ENCODE measurements at places on chromosomes 5 and 9.

DNA sequence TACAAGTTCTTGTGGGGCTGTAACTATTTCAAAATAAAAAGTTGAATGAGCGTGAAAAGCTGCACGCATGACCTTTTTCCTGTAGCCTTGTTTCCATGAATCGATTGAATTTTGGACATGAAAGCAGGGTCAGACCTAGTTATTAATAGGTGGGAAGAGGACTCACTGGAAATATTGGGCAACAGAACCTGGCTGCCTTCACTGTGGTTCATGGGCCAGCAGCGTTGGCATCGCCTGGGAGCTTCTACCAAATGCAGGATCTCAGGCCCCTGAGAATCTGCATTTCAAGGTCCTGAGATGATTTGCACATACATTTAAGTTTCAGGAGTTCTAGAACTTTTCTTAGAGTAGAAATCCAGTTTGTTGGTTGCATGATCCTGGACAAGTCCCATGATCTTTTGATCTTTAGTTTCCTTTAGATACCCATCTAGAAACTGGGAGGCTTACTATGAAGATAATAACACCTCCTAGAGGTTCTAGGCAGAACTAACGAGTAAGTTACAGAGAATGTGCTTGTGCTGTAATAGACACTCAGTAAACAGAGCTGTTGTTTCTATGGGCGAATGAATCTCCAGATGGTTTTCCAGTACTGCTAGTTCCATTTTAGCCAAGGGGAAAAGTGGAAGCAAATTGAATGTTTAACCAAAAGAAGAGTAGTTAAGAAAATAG lies 12.4 kb downstream of the ANKRD33B start:
- DNase-seq = peak; percentile 31

GRCh38 chr9:71921190-71921814 lies 9.9 kb downstream of the C9orf85 start:
- DNase-seq = no peak

GRCh38 chr9:36802201-36802920 lies 229.7 kb downstream of the MELK start:
- no peak for DNase-seq

DNA sequence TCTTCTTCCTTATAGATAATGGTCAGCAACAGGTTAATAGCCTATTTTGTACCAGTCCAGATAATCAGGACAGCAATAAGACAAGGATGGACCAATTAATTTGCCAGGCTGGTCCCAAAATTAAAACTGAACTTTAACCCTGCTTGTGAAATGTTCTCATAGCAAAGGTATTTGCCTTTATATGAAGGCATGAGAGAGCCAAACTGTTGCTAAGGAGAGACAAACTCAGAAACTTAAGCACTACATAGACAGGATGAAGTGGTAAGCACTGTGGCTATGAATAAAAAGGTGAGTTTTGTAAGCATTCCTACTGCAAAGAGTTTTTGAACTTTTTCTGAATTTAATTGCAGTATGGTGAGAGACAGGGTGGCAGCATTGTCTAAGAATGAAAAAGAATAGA lies 174.7 kb upstream of the PPP1R2B start:
- DNase-seq = no peak

DNA sequence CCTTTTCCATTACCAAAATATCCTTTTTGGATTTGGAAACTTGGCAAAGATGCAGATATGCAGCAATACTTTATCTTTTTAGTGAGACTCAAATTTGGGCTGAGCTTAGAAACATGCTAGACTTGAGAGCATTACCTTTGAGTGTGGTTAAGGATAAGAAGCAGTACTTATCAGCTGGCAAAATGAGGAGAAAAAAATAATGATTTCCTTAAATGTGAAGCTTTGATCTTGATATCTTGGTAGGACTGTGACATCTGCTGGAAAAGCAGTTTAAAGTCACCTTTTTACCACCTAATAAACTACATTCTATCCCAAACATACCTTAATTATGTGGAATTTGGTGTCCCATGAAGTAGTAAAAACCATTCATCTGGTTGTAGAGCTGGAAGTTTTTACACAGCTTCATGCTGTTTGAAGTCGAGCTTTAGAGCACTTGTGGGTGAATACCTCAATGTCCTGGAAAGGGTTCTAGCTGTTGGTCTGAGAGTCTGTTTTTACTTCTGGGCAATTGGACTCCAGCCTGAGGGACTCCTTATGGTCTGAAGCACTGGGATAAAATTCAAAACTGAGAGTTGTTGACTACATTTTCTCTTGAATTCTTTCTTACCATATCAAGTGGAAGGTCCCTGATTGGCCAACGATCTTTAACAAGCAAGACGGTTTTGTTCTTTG lies 53.4 kb downstream of the LRRC70 start:
- no peak for DNase-seq

DNA sequence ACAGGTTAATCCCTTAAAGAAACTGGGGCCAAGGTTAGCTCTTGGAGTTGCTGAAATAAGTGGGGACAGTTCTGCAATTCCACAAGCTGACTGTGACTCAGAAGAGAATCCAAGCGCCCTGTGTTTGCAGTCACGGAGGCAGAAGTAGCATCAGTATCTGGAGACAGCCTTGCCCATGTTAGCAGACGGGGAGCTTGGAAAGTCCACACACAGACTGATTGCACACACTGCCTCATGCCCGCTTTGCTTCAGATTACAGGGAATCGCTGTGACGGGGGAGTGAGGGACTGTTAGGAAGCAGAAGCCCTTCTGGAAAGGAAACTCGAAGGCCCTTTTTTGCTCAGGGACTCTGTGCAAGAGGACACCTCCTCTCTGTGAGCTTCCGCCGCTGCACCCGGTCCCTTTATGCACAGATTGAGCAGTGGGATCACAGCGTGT lies 30.9 kb upstream of the PPP1R26 start:
- DNase-seq = peak; percentile 20

- DNase-seq = peak; percentile 73
Observed at GRCh38 chr9:97237951-97238889, 69.2 kb upstream of the CCDC180 start.

- peak; percentile 65 for DNase-seq
Observed at GRCh38 chr5:54643685-54644106, 126.1 kb downstream of the SNX18 start.

GRCh38 chr5:171588790-171589189 lies 169.3 kb downstream of the FGF18 start:
- no peak for DNase-seq

DNA sequence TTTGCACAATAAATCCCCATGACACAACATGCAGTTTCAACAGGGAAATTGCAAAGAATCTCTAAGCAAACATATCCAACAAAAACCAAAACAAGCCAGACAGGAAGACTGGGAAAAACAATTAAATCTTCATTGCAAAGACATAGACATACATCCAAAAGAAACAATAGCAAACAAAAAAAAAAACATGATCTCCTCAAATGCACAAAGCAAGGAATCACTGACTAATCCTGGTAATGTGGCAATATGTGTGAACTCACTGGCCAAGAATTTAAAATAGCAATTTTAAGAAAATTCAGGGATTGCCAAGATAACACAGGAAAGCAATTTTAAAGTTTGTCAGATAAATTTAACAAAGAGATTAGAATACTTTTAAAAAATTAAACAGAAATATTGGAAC lies 520.1 kb upstream of the SMC2 start:
- no peak for DNase-seq

- DNase-seq = no peak
Observed at GRCh38 chr9:38208206-38208901, 139.3 kb upstream of the SHB start.

GRCh38 chr5:7391215-7391614 lies 4.7 kb upstream of the ADCY2 start:
- DNase-seq = no peak

- no peak for DNase-seq
Observed at GRCh38 chr5:55546947-55547346, 12.2 kb upstream of the PLPP1 start.

DNA sequence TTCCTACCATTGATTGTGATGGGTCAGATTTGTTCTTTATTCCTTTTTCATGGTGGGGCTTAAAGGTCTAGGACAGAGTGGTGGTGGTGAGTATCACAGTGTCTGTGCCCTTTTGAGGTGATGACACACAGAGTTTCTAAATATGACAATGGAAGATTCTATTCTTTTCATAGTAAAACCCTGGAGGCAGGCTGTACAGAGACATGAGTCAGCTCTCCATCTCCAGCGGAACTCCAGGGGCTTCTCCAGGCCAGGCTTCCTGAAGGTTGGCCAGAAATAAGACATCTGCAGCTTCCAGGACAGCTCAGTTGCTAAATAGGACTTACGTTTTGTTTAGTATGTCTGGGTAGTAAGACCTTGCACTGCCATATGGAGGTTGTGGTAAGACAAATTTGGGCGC lies 229.5 kb downstream of the CD180 start:
- DNase-seq = no peak

DNA sequence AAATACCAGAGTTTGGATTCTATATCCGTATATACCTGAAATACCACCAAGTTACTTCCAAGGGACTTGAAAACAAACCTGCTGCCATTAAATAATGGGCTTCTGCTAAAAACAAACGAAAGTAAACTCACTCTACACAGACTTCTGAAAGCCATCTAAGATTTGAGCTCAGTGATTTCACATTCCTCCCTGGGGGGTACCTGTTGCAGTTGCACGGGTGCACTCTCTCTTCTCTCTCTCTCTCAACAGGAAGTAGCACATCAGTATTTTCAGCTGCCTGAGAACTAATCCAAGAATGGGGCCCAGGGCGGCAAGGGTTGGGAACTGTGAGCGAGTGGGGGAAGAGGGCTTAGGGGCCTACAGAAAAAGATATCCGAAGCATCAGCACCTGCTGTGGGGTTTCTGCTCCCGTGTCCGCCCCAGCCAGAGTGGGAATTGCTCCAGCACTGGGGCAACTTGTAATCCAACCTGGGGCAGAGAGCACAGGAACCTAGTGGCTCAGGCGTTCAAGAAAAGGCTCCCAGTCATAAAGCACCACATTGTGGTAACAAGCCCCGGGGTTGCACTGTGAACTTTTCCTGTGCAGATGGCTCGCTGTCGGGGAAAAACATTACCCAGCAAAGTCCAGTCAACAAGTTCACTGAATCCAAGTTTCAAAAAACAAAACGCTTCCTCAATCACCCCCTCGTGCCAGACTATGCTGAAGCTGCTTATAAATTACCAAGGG lies 99.8 kb downstream of the EFNA5 start:
- DNase-seq = peak; percentile 10

GRCh38 chr5:72166070-72166979 lies 59.0 kb downstream of the MAP1B start:
- DNase-seq = no peak

DNA sequence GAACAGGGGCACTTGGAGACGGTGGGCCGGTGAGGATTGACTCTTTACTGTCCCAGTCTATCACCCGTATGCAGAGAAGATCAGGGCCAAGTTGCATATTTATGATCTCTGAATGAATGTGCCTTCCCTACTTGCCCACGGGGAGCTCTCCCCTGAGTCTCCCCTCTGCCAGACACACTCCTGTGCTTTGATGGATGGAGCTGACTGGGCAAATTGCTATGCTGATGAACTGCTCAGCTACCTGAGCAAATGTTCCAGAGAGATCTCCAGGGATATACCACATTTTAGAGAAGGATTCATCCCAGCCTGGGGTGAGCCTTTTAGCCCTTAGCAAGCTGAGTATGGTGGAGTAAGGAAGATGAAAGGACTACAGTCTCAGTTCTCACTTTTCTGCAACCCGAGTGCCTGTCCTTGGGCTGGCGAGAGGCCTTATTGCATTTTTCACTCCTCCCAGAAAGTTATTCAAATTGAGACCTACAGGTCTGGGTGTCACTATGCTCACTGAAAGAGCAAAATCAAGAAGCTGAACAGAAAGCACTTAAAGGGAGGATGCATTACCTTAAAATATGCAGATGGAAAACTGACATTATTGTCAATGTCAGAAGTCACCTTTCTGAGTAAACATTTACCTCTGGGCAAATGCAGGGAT lies 526.7 kb upstream of the WWC1 start:
- no peak for DNase-seq

- DNase-seq = peak; percentile 81
Observed at GRCh38 chr5:115461506-115462290, 82.9 kb downstream of the FEM1C start.

- no peak for DNase-seq
Observed at GRCh38 chr9:8095672-8096086, 296.1 kb upstream of the DMAC1 start.

GRCh38 chr9:20001058-20001457 lies 212.2 kb upstream of the SLC24A2 start:
- DNase-seq = no peak

DNA sequence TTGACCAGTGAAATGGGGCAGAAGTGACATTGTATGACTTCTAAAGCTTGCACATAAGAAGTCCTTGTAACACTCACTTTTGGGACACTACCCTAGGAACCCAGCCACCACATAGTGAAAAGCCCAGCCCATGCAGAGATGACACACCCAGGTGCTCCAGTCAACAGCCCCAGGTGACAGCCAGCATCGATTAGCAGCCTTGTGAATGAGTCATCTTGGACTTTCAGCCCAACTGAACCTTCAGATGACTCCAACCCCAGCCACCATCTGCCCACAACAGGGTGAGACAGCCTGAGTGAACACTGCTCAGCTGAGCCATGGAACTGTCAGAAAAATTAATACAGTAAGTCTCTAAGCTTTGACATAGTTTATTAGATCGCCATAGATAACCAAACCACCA lies 458.6 kb downstream of the ZSWIM6 start:
- DNase-seq = no peak

DNA sequence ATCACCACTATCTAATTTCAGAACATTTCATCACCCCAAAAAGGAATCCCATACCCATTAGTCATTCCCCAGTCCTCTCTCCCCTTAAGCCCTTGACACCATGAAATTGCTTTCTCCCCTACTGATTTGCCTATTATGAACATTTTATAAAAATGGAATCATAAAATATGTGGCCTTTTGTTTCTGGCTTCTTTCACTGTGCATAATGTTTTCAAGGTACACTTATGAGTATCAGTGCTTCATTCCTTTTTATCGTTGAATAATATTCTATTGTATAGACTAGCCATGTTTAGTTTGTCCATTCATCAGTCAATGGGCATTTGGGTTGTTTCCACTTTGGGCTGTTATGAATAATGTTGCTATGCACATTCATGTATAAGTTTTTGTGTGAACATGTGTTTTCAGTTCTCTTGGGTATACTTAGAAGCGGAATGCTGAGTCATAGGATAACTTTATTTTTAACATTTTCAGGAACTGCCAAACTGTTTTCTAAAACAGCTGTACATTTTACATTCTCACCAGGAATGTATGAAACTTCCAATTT lies 40.4 kb upstream of the FGF1 start:
- peak; percentile 87 for DNase-seq

DNA sequence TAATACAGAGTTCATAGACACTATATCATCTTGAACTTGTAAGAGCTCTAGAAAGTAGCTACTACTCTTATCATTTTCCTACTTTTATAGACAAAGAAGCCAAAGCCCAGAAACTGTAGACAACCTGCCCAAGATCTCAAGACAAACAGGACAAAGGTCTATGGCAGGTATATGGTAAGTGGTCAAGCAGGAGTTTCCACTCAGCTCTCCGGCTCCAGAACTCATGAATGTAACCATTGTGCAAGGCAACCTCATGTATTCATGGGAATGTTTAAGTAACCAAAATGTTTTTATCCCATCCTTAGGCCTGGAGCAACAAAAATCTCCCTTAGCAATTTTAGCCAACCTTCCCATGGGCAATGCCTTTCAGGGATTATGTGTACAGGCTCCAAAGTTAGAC lies 163.4 kb upstream of the PUM3 start:
- no peak for DNase-seq

GRCh38 chr9:6247266-6247665 lies 31.7 kb downstream of the IL33 start:
- no peak for DNase-seq

GRCh38 chr5:54049963-54050362 lies 260.4 kb downstream of the ARL15 start:
- no peak for DNase-seq
